H1 (cell line): ENCODE measurements at places on chromosomes 4 and X.

DNA sequence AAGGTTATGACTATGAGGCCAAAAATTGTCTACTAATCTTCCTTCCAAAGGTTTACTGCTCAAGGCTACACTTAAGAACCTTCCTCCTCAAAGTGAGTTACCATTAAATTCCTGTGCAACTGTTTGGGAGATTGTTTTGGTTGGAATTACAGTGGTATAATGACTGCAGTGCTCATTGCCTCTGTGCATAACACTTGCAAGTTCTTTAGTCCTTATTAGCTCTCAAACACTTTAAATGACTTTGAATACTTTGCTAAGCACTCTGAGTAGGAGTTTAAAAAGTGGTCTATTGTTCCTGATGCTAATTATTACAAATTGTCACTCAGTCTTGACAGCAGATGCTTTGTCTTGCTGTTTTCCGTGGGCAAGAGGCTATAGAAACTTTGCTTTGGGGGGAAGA, 422.8 kb upstream of the PABPC4L start:
- no peak for DNase-seq

- no peak for DNase-seq
These were observed 98.8 kb upstream of the STOX2 start for GRCh38 chr4:183806341-183806740.

DNA sequence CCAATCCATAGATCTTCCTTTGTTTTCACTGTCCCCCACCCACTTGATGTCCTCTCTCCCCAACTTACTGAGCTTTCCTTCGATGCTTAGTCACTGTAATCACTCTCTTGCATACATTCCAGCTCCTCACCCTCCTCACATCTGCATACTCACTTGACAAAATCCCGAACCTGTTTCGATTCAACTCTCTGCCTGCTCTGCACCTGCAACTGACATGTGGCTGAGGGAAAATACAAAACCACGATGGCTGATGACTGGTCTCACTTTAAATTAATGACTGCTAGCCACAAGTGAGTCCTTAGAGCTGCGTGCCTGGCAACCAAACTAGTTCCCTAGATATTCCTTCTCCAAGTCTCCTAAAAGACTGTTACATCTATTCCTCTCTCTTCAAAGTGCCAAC, 70.4 kb upstream of the FHL1 start:
- DNase-seq = no peak

GRCh38 chrX:97629597-97629985, 745.9 kb downstream of the RPA4 start:
- DNase-seq = no peak

DNA sequence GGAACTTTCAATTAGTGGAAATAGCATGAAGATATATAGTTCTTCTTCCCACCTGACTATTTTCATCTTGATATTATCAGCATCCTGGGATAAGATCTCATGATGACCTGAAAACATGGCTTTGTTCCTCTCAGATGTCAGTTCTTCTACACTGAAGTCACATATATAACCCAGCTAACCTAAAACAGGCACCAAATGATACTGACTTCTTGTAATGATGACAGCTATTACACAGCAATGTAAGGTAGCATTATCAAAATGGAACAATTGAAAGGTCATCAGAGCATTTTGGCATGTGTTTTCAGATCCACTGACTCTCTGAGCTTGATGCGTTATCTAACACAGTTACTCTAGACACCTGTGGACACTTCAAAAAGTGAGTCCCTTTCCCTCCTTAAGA, 469.9 kb downstream of the INPP4B start:
- no peak for DNase-seq

DNA sequence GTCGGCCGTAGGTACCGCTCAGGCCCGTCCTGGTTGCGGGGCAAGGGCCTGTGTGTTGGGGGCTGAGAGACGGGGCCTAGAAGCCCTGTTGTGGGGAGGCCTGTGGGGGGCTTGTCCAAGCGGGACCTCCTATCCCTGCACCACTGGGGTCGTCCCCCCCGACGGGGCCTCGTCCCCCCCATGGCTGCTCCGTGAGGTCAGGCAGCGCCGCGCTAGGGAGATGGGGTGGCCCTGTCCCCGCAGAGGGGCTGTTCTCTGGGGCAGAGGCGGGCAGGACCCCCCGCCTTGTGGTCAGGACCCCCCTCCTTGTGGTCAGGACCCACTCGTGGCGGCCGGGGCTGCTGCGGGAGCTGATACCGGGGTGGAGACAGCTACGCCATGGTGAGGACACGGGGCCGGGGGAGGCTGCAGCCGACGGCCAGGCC, 12.1 kb upstream of the GTPBP6 start:
- DNase-seq = no peak

DNA sequence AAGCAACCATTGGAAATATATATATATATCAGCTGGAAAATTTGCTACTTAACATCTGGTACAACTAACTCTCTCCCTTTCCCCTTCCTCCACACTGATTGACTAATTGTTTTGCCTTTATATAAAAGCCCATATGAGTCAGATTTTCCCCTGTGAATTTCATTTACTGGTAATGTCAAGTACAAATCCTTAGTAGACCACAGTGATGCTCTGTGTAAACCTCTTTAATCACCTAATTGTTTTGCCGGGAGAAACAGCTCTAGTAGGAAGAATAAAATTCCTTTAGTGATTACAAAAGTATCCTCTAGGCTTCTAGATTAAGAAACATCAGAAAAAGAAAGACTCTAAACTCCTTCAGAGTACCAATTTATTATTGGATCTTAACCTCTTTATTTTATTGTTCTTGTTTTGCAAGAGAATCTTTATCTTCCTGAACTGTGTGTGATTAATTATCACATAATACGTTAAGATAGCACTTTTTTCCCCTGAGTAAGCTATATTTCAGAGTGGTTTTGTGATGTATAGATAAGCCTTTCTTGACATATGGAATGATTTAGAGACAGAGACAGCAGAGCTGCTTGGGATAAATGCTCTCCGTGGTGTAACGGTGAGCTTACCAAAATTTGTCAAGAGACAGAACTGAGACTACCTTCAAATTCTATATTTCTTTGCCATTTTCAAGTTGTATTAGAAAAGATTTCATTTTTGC, 1606.4 kb upstream of the TENM3 start:
- no peak for DNase-seq

DNA sequence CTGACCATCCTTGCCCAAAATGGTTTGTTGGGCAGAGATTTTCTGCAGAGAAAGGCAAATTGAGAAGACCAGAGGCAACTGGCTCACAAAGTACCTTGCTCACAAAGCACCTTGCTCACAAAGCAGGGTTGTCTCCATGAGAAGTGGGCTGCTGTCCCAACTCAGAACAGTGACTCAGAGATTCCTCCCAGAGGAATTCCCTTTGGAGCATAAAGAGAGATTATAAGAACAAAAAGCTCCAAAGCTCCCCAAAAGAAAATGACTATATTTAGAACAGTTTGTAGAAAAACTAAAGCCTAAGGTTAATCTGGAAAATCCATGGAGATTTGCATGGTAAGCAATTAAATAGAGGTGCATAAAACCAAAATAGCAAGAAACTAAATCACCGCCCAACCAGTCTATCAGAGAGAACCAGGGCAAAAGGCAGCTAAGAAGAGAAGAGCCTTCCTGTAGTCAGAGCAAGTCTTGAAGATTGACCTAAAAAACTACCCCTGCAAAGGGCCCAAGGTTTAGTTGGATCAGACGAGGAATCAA, 731.4 kb downstream of the FAT4 start:
- DNase-seq = no peak

GRCh38 chrX:129631849-129632248, 22.9 kb downstream of the APLN start:
- DNase-seq = no peak

GRCh38 chrX:42536286-42536685, 241.7 kb downstream of the PPP1R2C start:
- DNase-seq = no peak

DNA sequence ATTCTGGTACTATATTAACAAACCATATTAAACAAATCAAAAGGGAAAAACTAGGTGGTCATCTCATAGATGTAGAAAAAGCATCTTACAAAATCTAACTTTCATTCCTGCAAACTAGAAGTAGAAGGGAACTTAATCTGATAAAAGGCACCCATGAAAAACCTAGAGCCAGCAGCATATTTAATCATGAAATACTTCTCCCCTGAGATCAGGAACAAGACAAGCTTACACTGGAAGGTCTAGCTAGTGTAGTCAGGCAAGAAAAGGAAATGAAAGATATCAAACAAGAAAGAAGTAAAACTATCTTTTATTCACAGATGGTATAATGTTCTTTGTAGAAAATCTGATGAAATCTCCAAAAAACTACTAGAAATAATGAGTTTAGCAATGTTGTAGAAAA, 41.2 kb downstream of the ATP10D start:
- no peak for DNase-seq

GRCh38 chr4:30720661-30721184, 554 bp downstream of the PCDH7 start:
- peak; percentile 69 for DNase-seq

GRCh38 chr4:25377572-25378436, 741 bp downstream of the ANAPC4 start:
- no peak for DNase-seq
